Liver (tissue), 10 donors: ENCODE measurements at places on chromosomes 3 and 15. TPM values are rescaled to one million over a fixed set of nuclear protein-coding genes. Genes with fewer than 3 reads are reported as not detected.

DNA sequence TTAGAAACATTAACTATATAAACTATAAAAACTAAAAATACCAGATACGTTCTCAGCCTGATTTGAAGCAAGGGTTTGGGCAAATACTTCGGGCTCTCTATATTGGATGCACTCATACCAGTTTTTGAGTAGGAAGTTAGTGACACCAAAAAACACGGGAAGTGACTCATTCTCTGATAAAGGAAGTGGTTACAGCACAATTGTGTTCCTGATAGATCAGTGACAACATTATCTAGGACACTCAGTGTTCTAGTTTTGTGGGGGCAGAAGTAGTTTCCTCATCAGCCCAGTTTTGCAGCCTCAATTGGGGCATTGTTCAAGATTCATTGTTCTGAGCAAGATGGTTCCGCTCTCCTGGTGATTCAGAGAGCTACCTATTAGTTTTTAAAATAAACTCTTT lies 469.6 kb upstream of the DPPA4 start:
- no peak for DNase-seq

- no peak for DNase-seq
Measured at GRCh38 chr15:82312586-82313349, 36.5 kb downstream of the GOLGA6L10 start.

DNA sequence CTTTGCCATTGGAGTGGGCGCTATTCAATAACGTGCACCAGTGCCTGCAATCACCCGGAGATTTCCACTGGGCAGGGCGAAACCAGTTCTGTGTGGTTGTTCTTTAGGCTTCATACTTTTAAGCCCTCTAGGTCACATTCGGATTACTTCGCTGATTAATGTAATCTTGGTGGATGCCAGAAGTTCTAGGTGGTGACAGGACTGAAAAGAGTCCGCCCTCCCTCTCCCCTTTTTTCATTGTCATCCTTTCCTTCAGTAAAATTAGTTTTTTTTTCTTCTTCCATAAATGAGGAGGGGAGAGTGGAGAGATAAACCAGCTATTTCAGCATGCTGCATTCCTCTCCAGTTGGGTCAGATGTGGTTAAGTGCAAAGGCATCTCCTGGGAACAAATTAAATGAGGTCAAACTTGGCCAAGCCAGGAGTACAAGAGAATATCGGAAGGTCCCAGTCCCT lies 2.3 kb upstream of the SLC2A2 start:
- no peak for DNase-seq

DNA sequence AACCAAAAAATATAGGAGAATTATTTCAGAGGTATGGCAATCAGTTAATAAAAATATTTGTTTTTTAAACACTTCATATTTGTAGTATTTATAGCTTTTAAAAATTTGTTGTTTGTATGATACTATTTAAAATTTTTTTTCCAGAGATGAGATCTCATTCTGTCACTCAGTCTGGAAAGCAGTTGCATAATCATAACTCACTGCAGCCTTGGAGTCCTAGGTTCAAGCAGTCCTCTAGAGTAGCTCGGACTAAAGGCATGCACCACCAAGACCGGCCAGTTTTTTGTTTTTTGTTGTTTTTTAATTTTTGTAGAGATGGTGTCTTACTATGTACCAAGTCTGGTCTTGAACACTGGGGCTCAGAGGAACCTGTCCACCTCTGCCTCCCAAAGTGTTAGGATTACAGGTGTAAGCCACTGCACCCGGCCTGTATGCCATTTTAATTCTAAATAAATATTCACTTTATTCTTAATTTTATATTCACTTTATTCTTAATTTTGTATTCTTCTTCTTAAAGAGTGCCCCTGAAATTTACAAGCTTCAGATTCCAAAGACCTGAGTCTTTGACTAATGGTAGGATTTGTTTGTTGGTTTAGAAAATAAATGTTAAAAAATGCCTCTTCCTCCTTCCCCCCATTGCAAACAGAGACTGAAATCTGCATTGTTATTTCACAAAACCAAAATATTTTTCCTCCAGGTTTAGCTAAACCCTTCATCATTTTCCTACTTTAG lies 9.4 kb downstream of the TGFBR2 start:
- no peak for DNase-seq

DNA sequence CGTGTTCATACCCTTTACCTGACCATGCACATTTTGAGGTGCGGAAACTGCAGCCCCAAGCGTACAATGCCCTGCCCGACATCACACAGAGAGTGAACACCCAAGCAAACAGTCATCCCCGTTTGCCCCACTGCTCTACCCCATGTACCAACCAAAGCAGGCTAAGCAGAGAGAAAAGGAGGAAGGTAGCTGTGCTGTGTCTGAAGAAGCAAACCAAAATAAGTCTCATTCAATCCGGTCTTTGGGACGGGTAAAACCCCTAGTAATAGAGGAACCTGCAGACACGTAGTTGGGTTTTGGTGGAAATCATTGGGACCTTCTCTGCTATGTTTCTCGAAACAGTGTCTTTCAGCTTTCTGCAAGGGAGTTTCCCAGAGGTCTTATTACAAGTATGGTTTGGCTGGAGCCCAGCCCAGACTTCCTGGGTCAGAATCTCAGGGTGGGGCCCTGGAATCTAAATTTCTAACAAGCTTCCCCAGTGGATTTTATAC lies 164.6 kb upstream of the HES1 start:
- no peak for DNase-seq

GRCh38 chr3:105448338-105448982 lies 81.8 kb downstream of the ALCAM start:
- DNase-seq: no peak

GRCh38 chr3:173191611-173192010 lies 50.6 kb upstream of the SPATA16 start:
- no peak for DNase-seq

DNA sequence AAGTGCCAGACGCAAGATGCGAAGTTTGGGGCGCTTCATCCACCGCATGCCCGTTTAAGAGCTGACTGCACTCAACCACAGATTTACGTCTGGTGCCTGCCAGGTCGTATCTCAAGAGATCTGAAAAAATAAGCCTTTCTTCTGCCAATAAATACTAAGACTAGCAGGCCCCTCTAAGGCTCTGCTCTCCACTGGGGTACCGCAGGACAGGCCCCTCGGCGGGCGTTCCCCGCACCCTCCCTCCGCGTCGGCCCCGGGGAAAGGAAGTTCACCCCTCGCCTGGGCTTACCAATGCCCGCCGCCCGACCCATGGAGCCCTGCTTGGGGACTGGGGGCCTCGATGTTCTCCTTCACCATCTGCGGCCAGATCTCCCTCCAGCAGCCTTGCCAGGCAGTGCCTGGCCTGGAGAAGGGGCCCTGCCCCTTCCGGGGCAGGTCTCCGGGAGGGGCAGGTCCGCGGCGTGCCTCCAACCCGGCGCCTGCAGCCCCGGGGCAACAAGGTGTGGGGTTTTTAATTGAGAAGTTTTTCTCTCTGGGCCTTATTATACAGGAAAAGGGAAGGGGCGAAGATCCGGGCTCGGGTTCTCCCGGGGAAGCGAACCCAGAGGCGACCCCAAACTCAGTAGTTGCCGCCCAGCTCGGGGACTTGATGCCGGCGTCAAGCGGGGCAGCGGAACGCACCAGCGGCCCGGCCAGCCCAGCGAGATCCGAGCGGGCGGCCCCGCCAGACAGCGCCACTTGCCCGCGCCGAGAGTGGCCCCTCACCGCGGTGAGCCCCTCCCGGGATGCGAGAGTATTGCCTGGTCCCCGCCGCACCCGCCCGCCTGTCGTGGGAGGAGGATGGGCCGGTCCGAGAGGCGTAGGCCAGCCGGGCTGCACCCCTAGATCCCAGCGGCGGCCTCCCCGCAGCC lies 735 bp downstream of the GOLGA8B start:
- DNase-seq: peak; percentile 42

- no peak for DNase-seq
Measured at GRCh38 chr15:29567336-29567735, 254.9 kb downstream of the TJP1 start.

DNA sequence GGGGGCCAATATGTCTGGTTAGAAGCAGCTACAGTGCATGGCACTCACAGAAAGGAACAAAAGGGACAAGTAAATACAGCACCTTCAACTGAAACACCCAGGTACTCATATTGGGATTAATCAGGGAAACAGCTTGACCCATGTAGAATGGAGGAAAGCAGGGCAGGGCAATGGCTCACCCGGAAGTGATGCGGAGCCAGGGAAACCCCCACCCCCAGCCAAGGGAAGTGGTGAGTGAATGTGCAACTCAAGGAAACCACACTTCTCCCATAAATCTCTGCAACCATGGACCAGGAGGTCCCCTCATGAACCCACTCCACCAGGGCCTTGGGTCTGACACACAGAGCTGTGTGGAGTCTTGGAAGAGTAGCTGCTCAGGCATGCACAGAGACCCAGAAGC lies 117.1 kb downstream of the MTHFS start:
- no peak for DNase-seq

Gene IL5RA
- 0.08 TPM for total RNA-seq

Gene SECISBP2L
- 14.8 TPM for total RNA-seq
